Foreskin keratinocyte (primary cell): ENCODE measurements at places on chromosomes 4 and X.

DNA sequence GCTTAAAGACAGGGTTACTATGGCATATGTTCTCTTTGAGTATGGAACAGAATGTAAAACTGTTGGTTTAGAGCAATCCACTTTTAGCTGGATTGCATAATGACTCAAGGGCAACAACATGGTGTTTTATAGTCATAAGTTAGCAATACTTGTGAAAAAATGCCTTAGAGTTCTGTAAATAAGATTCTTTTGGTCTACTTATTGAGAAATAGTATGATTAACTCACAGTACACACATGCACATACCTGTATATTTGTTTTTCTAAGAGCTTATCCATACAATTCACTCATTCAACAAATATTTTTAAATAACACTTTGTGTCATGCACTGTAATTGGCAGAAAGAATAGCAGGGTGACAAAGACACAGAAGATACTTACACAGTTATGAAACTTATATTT is 1415.5 kb downstream of the PCDH7 start:
- DNase-seq = peak; percentile 93

DNA sequence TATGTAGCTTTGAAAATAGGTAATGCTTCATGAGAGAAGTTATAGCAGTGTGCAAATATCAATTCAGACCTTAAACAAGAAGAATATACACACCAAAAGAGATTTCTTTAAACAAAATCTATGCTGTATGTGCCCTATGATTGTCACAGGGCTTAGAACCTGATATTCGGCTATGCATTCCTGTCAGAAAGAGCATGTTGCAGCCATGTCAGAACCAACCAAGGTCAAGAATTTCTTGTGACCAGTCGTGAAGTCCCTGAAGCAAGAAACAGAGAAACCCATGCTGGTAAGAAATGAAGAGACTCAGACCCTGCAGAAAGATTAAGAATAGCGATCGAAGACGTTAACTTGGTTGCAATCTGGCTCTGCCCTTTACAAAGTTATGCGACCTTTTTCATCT is 210.3 kb upstream of the SPIN4 start:
- no peak for DNase-seq

DNA sequence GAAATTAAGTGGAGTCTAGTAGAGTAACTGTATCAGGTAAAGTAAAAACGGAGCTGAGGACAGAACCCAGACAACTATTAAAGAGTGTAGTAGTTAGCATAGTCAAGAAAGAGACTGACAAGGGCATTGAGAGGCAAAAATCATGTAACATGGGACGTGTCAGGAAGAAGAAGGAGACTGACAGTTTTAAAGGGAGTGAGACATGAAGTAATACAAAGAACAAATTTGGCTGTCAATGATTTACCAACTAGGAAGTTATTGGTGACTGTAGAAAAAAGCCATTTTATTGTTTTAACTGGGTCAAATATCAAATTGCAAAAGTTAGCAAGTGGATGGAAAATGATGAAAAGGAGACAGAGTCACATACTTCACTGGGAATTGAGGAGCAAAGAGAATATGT is 422.3 kb downstream of the MAPK10 start:
- DNase-seq = no peak

- DNase-seq = no peak
Observed at GRCh38 chr4:184370711-184371389, 103.5 kb downstream of the IRF2 start.

GRCh38 chr4:42519803-42520417 is 122.6 kb downstream of the SHISA3 start:
- peak; percentile 32 for DNase-seq

- no peak for DNase-seq
Observed at GRCh38 chr4:109915385-109916026, 2.8 kb downstream of the EGF start.

DNA sequence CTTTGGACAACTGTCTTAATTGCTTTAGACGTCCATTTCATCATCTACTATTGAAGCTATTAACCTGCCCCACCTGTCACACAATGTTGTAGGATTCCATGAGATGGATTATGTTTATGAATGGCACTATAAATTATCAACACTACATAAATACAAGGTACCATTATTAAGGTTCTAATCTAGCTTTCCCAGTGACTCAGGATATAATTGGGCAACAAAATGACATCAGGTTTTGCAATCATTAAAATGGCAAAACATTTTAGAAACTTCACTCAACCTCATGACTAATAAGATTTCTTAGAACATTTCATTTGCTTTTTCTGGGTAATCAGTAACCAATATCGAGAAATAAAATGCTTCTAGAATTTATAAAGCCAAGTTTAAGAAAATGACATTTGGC is 9.2 kb downstream of the HOPX start:
- DNase-seq = no peak

DNA sequence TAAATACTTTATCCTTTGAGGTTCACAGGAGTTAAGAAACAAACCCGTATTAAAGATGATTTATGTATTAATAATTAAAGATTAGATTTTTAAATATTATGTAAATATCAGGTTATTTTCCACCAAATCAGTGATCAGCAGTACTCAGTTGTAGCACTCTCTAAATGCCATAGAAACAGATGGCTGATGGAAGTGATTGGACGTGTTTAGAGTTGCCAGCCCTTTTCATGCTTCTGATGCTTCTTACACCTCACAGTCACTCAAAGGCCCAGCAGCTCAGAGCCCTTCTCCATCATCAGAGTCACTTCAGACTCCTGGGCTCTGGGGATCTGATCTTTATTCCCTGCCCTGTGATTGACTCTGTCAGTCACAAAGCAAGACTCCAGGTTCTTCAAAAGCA is 170.1 kb upstream of the PGRMC2 start:
- no peak for DNase-seq

GRCh38 chr4:136002316-136002715 is 1530.0 kb downstream of the PCDH18 start:
- DNase-seq = peak; percentile 13
